Activated T-cell treated with anti-CD3 and anti-CD28 coated beads, Interleukin-2, amount 50 U/mL, for 72 hours (primary cell): ENCODE measurements at places on chromosomes 6 and 20. TPM values are rescaled to one million over a fixed set of nuclear protein-coding genes. Genes with fewer than 3 reads are reported as not detected.

The CPXM1 gene
- 4.4 TPM for total RNA-seq

The ZNF335 gene
- total RNA-seq: 29.8 TPM

The TOX2 gene
- total RNA-seq: 17.5 TPM

The TBP gene
- 25.8 TPM for total RNA-seq

The ARMH2 gene
- not detected for total RNA-seq

GRCh38 chr6:132084811-132085509 lies 133.8 kb upstream of the CCN2 start:
- no peak overlapping the region for H3K4me3 ChIP-seq
- H3K27me3 ChIP-seq: no peaks in the 10 kb centered on the region
- H3K27ac ChIP-seq: no peak overlapping the region
- DNase-seq: no peak

DNA sequence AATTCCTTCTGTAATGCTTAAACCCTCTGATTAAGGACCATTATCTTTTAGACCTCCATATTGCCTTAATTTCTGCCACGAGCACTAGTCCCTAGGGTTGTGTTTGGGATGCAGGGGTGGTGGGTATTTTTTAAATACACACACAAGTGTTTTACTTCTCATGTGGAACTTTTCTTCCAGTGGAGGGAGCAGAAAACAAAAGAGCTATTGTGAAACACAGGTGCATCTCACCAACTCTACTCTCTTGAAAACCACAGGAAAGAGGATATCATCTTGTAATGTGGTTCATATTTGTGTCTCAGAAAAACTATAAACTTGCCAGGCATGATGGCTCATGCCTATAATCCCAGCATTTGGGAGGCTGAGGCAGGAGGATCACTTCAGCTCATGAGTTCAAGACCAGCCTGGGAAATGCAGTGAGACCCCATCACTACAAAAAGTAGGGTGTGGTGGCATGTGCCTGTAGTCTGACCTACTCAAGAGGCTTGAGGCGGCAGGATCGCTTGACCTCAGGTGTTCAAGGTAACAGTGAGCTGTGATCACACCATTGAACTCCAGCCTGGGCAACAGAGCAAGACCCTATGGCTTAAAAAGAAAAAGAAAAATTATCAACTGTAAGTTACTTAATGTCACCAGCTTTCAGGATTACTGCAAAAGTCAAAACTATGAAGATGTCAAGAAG lies 37.3 kb downstream of the MRS2 start:
- H3K27me3 ChIP-seq: no peaks in the 10 kb centered on the region
- H3K4me1 ChIP-seq: no peaks in the 10 kb centered on the region
- H3K4me3 ChIP-seq: no peak overlapping the region
- no peak for DNase-seq
- no peak overlapping the region for H3K27ac ChIP-seq

DNA sequence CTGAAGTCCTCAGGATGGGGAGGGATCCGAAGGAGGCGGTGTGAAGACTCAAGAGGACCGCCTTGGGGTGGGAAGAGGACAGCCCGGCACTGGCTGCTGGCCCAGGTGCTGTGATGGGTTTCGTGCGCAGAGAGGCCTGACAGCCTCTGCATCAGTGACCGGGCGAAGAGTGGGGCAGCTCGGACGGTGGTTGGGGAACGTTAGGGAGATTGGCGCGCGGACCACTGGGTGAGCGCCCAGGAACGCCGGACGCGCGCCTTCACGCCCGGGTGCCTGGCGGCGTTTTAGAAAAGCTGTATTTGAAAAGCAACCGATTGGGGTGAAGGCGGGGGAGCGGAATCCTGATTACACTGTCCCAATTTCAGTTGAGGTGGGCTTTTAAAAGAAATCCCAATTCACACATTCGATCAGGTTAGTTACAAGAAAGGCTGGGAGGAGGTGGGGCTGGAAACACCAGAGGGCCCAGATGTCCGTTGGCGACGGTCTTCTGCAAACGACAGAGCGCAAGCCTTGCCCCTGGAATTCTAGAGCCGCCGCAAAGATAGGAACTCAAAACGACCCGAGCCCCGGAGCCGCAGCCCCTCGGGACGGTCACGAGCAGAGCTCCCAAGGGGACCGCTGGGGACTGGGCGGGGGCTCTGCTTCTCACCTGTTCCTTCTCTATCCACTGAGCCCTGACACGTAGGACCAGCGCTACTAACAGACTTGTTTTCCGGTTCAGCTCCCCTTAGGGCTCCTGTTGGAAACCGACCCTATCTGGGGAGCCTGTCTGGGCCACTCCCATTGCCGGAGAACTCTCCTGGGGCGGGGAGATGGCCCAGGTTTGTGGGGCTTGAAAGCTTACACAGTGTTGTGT lies 8.5 kb upstream of the TRIM40 start:
- H3K4me1 ChIP-seq: peaks cover 33% of the 10 kb centered on the region
- no peak for DNase-seq
- no peaks in the 10 kb centered on the region for H3K36me3 ChIP-seq
- peaks cover 71% of the 10 kb centered on the region for H3K27me3 ChIP-seq
- no peak overlapping the region for H3K27ac ChIP-seq
- peak overlapping the region; percentile 53 for H3K4me3 ChIP-seq

DNA sequence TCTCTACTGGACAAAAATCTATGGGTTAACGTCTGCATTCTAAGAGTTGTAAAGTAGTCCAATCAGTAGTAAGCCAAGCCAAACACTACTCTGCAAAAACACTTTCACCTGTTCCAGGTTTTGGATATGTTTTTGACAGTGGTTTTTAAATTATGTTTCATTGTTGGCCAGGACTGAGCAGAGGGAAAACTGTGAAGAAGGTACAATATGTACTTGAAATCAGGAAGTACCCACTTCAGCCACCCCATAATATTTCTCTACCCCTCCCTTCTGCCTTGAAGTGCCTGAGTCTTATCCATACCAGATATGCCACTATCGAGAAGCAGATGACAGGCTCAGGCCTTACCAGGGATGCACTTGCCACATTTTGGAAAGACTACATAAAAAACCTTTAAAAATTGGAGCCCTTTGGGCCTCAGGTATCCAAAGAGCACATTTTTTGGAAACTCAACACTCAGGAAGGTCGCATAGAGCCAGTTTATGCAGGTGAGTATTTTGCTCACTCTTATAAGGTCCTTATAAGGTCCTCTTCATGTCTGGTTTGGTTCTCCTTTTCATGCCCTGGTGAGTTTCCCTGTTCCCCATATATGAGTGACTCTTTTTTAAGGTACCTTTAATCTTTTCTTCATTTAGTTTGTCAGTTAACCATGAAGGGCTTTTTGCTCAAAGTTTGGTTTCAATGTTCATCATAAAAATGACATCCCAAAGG lies 859.3 kb upstream of the FLRT3 start:
- DNase-seq: no peak
- H3K27ac ChIP-seq: no peak overlapping the region
- H3K36me3 ChIP-seq: peaks cover 1% of the 10 kb centered on the region
- no peaks in the 10 kb centered on the region for H3K27me3 ChIP-seq

DNA sequence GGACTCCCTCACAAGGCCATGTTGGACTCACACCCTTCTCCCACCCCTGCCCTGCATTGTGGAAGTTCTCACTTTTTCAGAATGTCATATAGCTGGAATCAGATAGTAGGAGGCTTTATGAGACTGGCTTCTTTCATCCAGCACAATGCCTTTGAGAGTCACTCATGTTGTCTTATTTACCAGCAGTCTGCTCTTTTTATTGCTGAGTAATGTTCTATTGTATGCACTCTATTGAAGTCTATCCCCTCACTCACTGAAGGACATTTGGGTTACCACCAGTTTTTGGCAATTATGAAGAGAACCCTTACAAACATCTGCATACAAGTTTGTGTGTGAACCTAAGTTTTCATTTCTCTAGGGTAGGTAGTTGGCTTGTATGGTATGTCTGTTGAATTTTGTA lies 80.8 kb upstream of the KCNK16 start:
- H3K27ac ChIP-seq: no peak overlapping the region
- no peaks in the 10 kb centered on the region for H3K36me3 ChIP-seq
- no peak overlapping the region for H3K4me3 ChIP-seq
- H3K27me3 ChIP-seq: peaks cover 6% of the 10 kb centered on the region
- DNase-seq: no peak

DNA sequence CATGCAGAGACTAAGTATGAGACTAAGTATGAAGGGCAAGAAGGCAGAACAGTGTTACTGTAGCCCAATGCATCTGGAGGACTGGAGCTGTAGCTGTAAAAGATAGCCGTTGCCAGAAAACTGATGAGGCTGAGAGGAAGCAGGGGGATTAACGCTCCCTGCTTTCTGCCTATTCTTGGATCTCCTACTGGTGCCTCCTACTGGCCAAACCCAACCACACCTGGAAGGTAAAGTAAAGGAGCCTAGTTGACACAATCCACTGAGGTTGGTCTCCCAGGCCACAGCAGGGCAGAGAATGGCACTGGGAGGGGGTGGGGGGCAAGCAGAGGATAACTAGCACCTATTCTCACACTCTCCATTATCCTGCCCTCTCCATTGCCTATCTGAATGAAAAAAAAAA lies 105.0 kb upstream of the MRPS10 start:
- H3K27ac ChIP-seq: no peak overlapping the region
- H3K4me1 ChIP-seq: peaks cover 36% of the 10 kb centered on the region
- H3K27me3 ChIP-seq: no peaks in the 10 kb centered on the region
- no peak for DNase-seq
- peaks cover 16% of the 10 kb centered on the region for H3K36me3 ChIP-seq
- no peak overlapping the region for H3K4me3 ChIP-seq

- peaks cover 4% of the 10 kb centered on the region for H3K36me3 ChIP-seq
- H3K4me1 ChIP-seq: peaks cover 67% of the 10 kb centered on the region
- DNase-seq: peak; percentile 62
- peak overlapping the region; percentile 22 for H3K27ac ChIP-seq
- peak overlapping the region; percentile 89 for H3K4me3 ChIP-seq
Observed at GRCh38 chr6:33633462-33634158, 12.5 kb downstream of the ITPR3 start.

GRCh38 chr6:156780102-156780641 lies 3.0 kb downstream of the ARID1B start:
- peaks cover 59% of the 10 kb centered on the region for H3K4me1 ChIP-seq
- H3K27ac ChIP-seq: peak overlapping the region; percentile 97
- peak overlapping the region; percentile 89 for H3K4me3 ChIP-seq
- H3K36me3 ChIP-seq: peaks cover 5% of the 10 kb centered on the region

GRCh38 chr20:37407019-37407566 lies 61.2 kb downstream of the SRC start:
- H3K36me3 ChIP-seq: no peaks in the 10 kb centered on the region
- peaks cover 15% of the 10 kb centered on the region for H3K4me1 ChIP-seq
- no peak for DNase-seq
- peaks cover 33% of the 10 kb centered on the region for H3K27me3 ChIP-seq
- H3K4me3 ChIP-seq: peak overlapping the region; percentile 72

DNA sequence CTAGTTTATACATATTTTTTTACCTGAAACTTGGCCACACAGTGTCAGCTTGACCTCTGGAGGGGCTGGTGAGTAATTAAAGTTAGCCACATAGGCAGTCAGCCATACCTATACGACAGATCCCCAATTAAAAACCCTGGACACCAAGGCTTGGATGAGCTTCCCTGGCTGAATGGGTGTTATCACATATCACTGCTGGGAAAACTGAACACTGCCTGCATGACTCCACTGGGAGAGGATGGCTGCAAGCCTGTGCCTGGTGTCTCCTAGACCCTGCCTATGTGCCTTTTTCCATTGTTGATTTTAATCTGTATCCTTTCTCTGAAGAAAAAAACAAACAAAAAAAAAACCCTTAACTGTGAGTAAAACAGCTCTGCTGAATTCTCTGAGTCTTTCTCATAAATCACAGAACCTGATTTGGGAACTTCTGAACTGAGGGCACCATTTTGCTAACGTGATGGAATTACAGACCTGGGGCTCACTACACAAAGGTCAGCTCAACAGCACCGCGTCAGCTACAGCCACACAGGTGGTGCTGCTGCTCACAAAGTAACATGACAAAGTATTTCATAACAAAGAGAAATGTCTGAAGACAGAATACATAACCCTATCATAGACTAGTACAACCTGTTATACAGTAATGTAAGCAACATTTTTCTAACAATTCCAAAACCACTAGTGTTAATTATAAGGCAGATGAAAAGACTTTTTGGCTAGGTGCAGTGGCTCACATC lies 97.0 kb downstream of the SLC23A2 start:
- no peaks in the 10 kb centered on the region for H3K4me1 ChIP-seq
- H3K27ac ChIP-seq: no peak overlapping the region
- H3K4me3 ChIP-seq: no peak overlapping the region
- DNase-seq: no peak
- H3K36me3 ChIP-seq: peaks cover 3% of the 10 kb centered on the region

DNA sequence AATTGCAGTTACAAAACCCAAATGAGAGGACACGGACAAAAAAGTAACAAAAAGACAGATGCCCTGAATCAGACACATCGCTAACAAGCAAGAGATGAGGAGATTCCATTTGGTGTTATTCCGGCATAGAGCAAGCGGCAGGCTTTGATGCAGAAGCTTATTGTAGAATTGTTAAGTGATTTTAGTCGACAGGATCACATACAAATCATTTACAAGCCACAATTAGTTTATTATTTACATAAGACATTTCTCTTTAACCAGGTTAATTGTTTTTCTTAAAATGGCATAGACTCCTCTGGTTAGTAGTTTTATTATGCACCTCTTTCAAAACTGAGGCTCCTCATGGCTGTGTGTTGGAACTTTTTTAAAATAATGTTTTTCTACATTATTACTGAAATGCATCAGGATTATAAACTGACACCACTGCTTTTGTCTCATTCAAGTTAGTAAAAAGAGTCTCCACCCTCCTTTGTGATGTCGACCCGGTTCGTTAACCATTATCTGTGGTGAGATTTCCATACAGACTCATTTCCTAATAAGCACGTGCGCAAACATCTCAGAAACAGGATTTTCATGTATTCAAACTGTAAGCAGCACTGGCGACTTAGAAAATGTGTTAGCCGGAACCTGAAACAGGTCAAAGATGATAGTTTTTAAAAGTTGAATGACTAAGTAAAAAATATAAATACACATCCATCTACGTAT lies 119.8 kb downstream of the COL12A1 start:
- DNase-seq: no peak
- peaks cover 3% of the 10 kb centered on the region for H3K36me3 ChIP-seq
- H3K4me1 ChIP-seq: no peaks in the 10 kb centered on the region
- peaks cover 28% of the 10 kb centered on the region for H3K27me3 ChIP-seq
- no peak overlapping the region for H3K27ac ChIP-seq
